ENCODE measurements at places on chromosomes 6 and 20. TPM values are rescaled to one million over a fixed set of nuclear protein-coding genes. Genes with fewer than 3 reads are reported as not detected.

PRKN gene
- total RNA-seq: 5.1 TPM

PAK5 gene
- 0.10 TPM for total RNA-seq

ARMH2 gene
- not detected for total RNA-seq

CDH4 gene
- total RNA-seq: 0.23 TPM

PCMTD2 gene
- total RNA-seq: 104 TPM

ALDH5A1 gene
- total RNA-seq: 7.2 TPM

DNA sequence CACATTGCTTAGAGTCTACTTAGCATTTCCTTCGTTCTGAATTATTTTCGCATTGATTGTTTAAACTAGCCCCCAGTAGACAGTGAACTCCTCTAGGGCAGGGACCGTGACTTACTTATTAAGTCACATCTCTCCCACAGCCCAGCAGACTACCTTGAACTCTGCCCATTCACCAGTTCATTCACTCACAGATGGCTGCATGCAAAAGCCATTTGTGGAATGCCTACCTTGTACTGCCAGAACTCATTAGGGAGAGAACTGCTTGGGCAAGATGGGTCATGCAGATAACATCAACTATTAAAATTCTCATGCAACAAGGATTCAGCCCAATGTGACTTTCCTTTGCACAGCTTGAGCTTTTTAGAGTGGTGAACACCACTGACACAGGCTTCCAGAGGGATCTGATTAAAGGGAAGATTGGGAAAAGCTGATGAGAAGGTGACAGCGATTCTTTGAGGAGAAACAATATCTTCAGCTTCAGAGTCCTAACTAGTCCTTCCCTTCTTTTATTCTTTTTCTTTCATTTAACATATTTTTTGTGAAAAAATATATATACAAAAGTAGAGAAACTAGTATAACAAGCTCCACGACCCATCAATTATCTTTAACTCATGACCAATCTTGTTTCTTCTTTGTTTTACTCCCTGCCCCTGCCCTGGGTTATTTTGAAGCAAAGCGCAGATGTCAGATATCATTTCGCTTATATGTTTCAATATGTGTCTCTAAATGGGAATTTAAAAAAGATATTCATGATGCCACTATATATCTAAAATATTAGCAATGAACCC, 273.9 kb downstream of the CDC5L start:
- DNase-seq: no peak

- no peak for DNase-seq
These were observed 277.1 kb downstream of the PAX1 start for GRCh38 chr20:21982559-21982958.

GRCh38 chr6:7809346-7809745, 83.4 kb downstream of the BMP6 start:
- DNase-seq: no peak

- no peak for DNase-seq
These were observed 73.2 kb downstream of the RSPO3 start for GRCh38 chr6:127191716-127192115.

DNA sequence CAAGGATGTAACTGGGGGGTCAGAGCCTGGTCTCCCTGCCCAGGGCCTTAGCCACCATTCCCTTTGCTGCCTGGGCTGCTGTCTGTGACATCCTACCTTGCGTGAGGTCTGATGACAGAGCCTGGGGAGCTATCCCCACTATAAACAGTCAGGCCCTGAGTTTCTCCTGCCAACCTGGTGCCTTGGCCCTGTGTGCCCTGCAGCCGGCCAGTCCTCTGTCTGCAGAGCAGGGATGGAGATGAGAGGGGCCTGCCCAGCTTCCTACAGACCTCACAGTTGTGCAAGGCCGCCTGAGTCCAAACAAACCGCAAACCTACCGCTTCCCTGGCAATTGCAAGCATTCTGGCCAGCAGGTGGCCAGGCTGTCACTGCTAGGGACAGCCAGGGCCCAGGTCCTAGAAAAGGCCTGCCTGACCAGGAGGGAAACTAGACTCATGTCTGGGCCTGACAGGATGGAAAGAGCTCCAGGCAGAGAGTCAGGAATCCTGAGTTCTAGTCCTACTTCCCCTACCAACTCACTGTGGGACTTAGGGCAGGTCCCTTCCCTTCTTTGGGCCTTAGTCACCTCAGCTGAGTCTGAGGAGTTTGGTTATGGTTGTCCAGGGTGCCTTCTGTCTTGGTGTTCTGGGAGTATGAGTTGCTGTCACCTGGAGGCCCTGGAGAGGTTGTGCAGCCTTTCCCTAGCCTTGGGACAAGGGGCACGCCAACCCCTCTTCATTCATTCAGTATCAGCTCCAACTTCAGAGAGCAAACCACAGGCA, 86.2 kb downstream of the VEGFA start:
- peak; percentile 52 for DNase-seq

DNA sequence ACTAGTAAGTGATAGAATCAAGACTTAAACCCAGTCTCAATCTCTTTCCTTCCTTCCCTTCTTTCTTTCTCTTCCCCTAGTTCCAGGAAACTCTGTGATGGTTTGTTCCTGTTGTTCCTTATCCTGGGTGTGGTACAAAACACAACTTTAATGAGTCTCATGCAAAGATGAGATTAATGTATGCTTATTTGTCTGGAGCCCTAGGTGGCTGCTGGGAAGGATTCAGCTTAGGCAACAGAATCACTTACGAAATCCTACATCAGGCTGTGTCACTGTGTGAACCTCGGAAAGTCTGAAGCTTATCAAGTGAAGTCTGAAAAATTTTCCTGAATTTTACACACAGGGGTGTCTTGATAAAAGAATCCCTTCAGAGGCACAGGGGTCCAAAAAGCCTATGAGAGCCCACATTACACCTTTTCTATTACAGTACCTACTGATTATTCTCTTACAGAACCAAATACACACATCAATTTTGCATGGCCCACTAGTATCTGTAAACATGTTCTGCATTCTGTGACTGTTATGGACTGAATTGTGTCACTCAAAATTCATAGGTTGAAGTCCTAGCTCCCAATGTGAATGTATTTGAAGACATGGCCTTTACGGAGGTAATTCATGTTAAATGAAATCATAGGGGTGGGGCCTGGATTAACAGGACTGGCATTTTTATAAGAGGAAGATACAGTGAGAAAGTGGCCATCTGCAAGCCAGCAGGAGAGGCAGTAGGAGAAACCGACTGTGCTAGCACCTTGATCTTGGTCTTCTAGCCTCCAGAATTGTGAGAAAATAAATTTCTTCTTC, 144.7 kb downstream of the MYB start:
- no peak for DNase-seq

DNA sequence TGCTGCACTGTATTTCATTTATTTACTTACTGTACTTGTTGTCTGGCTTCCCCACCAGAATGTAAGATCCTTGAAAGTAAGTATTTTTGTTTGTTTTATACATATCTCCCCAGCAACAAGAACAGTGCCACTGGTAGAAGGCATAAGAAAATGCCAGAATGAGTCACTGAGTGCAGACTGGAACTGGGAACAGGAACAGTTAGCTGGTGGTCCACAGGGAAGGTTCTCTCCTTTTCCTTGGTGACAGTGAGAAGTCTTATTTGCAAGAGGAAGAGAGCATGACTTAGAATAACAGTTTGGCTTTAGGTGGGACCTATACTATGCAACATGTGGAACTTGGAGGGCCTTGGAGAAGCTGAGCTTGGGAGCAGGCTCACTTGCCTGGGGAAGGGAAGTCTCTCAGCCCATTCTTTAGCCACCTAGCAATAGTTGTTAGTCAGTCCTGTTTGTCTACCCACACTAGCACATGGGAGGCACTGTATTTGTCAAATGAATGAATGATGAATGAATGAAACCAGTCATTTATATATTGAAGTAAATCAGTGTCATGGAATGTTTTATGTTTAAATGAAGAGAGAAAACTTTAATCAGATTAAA, 203.5 kb downstream of the KCNQ5 start:
- DNase-seq: no peak

- no peak for DNase-seq
These were observed 5.7 kb downstream of the HLA-DRA start for GRCh38 chr6:32445321-32445854.

- DNase-seq: peak; percentile 45
These were observed 6.9 kb upstream of the CABLES2 start for GRCh38 chr20:62413896-62414481.

- no peak for DNase-seq
These were observed 112.2 kb downstream of the OGFRL1 start for GRCh38 chr6:71400852-71401251.

DNA sequence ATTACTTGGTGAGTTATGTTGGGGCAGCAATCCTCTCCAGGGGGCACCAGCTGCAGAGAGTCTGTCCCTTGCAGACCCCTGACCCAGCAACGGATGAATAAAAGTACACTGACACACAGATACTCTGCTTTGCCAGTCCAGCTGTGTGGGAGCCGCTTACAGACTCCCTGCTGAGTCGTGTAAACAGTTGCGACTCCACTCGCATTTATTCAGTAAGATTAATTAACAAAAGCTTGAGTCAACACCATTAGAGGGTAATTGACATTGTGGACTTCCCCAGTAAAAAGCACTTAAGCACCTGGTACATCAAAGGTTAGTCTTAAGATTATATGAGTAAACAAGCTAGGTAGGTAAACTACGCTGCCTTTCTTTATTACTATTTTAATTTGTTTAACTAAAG, 92.0 kb upstream of the TMEM181 start:
- DNase-seq: no peak

DNA sequence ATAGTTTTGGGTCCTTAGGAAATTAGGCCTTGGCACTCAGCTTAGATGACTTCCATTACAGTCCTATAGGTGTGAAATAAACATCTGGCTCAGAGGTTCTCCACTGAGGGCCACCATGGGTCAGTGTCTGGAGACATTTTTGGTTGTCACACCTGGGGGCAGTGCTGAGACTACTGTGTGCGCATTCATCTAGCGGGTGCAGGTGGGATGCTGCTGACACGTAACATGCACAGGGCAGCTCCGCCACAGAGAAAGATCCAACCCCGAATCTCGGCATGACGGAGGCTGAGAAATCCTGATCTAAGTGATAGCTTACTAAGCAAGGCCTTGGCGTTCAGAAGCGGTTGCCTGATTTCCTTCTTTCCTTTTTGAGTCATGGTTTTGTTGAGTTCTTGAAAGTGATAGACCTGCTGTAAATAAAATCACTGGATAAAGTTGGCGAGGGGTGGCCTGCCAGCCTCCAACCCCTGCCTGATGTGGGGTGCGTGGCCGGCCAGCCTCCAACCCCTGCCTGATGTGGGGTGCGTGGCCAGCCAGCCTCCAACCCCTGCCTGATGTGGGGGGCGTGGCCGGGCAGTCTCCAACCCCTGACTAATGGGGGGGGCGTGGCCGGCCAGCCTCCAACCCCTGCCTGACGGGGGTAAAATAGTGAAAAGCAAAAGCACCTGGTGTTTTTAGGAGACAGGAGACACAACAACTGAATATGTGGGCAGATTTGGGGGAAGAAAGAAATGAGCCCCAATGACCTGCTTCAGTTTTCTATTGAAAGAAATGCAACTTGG, 158.1 kb downstream of the CDH26 start:
- no peak for DNase-seq

DNA sequence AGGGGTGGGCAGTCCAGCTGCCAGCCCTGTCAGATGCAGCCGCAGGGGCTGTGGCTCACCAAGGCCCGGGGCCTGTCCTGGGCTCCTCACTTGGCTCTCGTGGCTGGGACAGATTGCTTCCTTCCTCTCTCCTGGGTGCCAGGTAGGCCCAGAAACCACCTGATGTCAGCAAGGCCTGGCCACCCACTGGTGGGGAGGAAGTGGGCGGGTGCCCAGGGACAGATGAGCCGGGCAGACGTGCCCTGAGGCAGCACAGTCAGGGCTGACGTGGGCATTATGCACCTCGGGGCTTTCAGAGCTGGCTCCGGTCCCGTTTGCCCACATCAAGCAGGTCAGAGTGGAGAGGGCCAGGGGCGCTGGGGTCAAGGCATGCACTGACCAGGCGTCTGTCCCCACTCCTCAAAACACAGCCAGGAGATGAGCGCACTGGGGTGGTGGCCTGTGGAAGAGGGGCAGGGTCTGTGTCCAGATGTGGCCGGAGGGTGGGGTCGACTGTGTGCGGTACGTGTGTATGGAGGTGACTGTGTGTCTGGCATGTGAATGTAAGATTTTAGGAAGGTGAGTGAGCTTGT, 133.2 kb upstream of the PTPN1 start:
- DNase-seq: no peak

GRCh38 chr20:46638898-46639274, 12.4 kb downstream of the SLC13A3 start:
- DNase-seq: no peak

GRCh38 chr6:51467231-51467952, 620.0 kb downstream of the PKHD1 start:
- DNase-seq: no peak

GRCh38 chr6:16118825-16119224, 10.1 kb upstream of the MYLIP start:
- no peak for DNase-seq

GRCh38 chr20:14193443-14193842, 144.0 kb downstream of the FLRT3 start:
- DNase-seq: no peak

- no peak for DNase-seq
These were observed 168.2 kb downstream of the DLL1 start for GRCh38 chr6:170122651-170123050.

GRCh38 chr6:37251211-37251780, 6.3 kb upstream of the TBC1D22B start:
- DNase-seq: no peak

DNA sequence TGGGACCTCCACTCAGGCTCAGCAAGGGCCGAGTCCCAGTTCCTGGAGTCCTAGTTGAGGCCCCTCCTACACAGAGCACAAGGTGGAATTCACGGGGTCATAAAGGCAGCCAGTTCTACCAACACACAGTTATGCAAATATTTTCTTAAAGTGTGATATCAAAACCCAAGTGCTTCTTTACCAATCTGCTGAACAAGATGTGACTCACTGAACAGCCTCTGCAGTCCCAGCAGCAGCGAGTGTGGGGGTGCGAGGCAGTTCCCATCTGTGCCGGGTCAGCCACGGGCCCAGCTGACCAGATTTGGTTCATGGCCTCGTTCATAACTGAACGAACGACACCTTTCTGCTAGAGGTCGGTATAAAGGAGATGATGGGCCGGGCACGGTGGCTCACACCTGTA, 4.5 kb upstream of the TCEA2 start:
- no peak for DNase-seq

Data from endothelial cell (in vitro differentiated cells).